ENCODE measurements at places on chromosomes 4 and X.

DNA sequence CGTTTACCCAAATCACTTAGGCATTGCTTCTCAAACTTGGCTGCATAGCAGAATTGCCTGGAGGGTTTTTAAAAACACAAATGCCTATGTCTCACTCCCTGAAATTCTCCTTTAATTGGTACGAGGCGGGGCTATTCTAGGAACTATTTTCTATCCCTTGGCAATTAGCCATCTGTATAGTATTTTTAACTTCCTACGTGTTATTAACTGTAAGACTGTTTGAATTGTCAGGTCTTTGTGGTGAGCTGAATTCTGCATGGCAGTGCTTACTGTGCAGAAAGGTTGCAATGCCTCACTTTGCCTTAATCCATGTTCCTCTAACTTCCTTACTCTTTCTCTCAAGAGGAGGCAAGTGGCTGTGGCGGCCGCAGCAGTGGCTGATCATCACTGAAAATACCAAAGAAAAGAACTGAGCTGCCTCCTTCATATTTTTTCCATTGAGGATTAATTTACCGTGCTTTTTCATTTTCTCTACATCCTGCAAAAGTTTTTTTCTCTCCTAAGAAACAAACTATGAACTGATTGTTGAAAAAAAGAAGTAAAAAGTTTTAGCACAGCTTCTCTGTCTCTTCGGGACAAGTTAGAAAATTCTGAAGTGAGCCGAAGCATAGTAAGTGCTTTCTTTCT lies at the start of gene SHROOM3:
Gene SHROOM3, plus strand, starts transcription at position 329 of the 627 bp plus-strand sequence. CDS start 824 bp downstream, outside the sequence.
- DNase-seq = peak; percentile 75

DNA sequence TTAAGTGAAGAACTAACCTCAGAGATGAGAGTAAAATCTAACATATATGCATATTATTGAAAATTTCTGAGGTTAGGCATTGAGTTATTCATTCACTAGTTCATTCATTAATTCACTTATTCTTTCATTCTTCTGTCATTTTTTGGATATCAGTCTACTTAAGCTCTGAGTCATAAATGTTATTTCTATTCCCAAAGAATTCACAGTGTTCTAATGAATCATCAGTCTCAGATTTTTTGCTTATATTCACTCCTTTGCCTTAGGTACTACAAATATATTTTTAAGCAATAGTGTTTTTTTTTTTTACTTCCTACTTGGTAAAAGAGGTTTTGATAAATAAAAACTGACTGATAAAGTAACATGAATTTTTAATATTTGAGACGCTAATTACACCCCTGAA lies 95.2 kb upstream of the DKK2 start:
- DNase-seq = no peak

GRCh38 chrX:129739578-129739977 lies 799 bp downstream of the XPNPEP2 start:
- DNase-seq = no peak

- no peak for DNase-seq
These were observed 28.7 kb downstream of the FAM9C start for GRCh38 chrX:13015536-13016236.

DNA sequence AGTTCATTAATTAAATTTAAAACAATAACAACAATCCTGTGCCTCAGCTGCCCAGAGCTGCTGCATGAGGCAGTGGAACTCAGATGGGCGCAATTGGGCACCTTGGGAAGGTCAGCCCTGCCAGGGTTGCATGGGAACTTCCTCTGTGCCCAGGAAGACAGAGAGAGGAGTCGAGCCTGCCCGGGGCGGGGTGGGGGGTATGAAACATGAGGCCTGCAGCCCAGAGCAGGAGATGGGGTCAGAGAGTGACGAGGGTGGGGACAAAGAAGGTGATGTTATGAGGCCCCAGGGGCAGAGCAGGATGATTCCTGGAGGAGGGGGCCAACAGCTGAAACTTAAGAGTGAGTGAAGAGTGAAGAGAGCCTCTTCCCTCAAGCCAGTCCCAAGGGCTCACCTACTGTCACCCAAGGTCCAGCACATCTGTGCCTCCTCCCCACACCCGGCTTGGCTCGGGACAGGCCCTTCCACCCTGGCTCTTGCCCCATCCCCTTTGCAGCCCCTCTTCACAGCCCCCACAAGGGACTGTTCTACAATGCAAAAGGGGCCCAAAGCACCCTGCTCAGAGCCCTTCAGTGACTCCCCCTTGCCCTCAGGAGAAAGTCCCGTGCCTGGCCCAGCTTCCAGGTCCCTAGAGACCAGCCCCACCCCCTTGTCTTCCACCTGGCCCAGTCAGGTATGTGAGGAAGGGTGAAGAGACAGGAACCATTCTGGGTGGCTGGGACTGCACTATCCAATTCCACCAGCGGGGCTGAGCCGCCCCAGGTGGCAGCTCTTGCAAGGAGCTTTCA lies 31.4 kb downstream of the HMX1 start:
- no peak for DNase-seq

- no peak for DNase-seq
These were observed 15.6 kb upstream of the MBNL3 start for GRCh38 chrX:132504417-132504816.

- DNase-seq = no peak
These were observed 464.9 kb downstream of the SMARCA1 start for GRCh38 chrX:129058405-129058804.

GRCh38 chr4:176668324-176668723 lies 124.4 kb downstream of the VEGFC start:
- peak; percentile 16 for DNase-seq

- DNase-seq = no peak
These were observed 224.0 kb upstream of the LNX1 start for GRCh38 chr4:53815281-53815680.

DNA sequence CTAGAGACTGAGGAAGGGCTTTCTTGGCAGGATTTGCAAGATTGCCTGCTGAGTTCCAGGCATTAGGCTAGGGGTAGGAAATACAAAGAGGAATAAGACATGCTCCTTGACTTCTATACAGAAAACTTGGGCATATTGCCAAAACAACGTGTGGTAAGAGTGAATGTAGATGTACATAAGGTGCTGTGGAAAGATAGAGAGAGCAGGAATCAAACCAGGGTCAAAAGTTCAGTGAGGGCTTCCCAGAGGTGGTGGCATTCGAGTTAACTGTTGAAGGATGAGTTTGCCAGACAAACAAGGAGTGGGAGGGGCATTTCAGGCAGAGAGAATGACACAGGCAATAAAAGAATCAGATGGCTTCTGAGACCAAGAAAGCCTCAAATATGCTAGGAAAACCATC lies 187.9 kb downstream of the KDR start:
- DNase-seq = peak; percentile 29

DNA sequence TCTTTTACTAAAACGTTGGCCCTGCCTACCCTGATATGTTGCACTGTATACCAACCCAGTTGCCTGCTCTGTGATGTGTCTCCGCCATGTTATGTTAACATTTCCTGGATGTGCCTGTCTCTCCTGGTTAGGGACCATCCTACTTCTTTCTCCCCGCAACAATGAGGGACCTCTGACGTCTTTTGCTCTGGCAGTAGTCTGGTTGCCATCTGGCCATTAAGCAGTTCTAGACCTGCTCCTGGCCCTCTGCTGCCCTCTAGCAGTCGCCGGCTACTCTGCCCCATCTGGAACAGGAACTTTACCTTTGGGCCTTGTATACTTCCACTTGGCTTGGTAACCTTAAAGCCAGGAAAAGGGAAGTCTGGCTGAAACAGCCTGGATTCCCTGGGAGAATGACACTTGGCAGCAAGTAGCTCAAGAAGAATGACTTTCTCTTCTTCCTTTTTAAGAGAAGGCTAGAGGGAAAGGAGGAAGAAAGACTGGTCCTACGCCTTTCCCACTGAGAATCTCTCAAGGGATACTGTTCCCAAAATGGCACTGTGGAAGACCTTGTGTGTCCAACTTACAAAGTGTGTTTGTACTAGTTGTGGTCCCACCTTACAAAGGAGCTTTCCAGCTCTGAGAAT lies 63.5 kb downstream of the GPC3 start:
- DNase-seq = peak; percentile 28

- DNase-seq = no peak
These were observed 23.6 kb upstream of the GC start for GRCh38 chr4:71807469-71807868.

DNA sequence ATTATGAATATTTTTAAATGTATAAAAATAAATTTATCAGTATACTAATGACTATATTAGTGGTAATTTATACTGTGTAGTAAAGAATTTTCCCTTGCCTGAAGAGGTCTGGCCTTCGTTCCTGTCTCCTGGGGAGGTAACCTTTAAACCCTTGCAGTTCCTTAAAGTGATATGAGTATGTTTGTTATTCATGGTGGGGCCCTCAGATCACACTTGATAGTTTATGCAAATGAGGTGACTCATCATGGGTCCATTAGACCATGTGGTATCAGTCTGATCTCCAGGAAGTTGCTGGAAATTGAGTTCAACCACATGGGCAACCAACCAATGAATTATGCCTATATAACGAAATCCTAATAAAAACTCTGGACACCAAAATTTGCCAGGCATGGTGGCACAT lies 904.1 kb downstream of the RPA4 start:
- DNase-seq = no peak

- DNase-seq = no peak
These were observed 29.4 kb downstream of the IRF2 start for GRCh38 chr4:184444953-184445309.

DNA sequence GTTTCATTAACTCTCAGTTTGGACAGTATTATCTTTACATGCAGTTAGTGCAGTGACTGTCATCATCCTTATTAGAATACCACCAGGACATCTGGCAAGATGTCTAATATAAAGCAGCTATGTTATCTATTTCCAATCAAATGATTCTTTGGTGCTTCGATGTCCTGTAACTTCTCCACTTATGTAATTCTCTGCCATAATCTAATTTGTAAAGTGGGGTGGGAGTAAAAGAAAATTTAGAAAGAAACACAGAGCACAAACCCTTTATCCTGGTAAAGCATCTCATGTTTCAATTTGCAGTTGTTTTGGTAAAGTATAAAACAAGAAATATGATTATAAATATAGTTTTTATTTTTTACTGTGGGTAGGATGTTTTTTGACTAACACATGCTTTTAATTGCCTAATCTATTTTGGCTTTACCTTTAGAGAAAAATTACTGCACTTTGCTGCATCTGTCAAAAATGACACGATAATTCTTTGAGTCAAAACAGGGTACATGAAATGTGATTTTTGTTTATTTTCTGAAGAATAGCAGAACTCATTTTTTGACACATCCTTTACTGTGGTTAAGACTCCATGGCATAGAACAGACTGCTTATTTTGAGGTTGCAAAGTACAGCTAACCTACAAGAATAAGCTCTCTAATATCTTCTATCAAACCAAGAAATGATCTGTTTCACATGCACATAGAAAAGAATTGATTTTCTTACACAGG lies 382.9 kb downstream of the RPA4 start:
- no peak for DNase-seq

- no peak for DNase-seq
These were observed 84.1 kb downstream of the MSN start for GRCh38 chrX:65751519-65751918.

DNA sequence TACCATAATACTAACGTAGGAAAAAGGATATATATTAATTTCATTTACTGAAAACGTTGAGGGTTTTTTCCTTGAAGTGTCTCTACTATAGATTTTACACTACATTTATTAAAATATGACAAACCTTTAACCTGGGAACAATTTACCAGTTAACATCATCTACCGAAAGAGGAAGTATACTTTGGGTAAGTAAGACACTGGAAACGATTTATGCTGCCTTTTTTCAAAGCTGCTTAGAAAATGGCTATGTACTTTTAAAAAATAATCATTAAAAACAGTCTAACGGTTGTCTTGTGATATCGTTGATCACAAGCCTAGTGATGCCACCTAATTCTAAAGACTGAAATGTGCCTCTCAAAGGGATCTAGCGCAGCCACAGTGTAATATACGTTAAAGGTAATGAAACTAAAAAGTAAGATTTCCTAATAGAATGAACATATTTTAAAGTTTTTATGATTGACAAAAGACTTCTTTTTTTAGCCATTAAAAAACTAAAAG lies 50.4 kb downstream of the STX18 start:
- no peak for DNase-seq

DNA sequence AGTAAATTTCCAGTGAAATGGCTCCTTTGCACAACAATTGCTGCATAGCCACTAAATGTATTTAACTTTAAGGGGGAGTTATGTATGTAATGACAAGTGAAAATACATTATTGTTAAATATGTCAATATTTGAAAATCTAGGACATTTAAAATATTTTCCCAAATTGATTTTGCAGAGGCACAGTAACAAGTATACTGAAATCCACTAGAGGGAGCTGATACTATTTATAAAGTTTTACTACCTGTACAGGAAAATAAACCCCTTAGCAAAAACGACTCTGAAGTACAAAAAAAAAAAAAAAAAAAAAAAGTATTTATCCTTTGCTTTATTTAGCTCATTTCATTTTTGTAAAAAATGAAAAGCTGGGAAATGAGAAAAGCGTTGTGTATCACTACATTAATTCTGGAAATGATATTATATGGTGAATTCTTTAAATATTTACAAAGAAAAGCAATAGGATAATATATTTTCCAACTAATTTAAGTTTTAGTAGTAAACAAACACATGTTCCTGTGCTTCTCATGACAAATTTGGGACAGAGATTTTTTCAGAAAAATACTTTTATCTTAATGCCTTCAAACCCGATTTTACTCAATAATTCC lies 727.7 kb downstream of the DMD start:
- DNase-seq = no peak

DNA sequence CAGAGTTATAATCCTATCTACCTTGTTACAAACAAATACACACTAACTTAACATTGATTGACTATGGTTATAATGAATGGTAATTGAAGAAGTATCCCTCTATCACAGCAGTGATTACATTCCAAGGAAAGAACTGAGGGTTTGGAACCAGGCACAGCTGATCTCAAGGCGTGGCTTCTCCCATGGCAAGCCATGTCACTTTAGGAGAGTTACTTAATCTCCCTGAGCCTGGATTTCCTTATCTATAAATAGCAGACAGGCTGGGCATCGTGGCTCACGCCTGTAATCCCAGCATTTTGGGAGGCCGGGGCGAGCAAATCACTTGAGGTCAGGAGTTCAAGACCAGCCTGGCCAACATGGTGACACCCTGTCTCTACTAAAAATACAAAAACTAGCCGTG lies 25.6 kb downstream of the SORBS2 start:
- DNase-seq = no peak

- peak; percentile 7 for DNase-seq
These were observed 283.6 kb downstream of the GALNTL6 start for GRCh38 chr4:172096786-172097185.

DNA sequence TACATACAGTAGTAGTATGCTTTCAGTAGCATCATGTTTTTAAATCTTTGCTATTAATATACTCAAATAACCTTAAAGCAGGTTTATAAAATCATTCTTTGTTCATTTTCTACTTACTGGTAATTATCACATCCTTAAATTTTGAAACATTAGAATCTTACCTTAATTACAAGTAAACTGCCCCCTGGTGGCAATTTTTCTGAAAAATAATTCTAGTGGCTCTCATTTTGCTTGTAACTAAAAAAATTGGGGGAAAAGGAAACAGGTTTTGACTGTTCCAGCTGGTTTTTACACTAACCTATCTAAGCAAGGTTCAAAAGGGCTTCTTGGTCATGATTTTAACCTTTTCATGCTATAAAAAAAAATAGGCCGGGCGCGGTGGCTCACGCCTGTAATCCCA lies 18.5 kb upstream of the DCAF4L1 start:
- peak; percentile 13 for DNase-seq
